Fibroblast of skin of abdomen (primary cell): ENCODE measurements at places on chromosomes 5 and 9.

DNA sequence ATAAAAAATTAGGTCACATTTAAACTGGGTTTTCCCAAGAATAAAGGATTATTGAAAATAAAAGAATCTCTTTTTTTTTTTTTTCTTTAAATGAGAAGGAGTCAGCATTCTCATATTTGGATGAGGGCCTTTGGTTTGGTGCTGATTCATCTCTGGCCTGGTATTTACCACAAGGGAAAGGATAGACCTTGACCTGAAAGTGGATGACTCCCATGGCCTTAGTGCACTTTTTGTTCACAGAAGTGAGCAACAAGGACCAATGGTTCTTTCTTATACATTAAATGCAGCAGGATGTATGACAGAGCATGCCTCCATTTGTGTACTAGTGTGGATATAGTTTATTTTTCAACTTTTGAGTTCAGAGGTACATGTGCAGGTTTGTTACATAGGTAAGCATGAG, 6.9 kb downstream of the YTHDC2 start:
- peak; percentile 41 for DNase-seq

- peak; percentile 52 for DNase-seq
Observed at GRCh38 chr5:159286420-159287035, 23.4 kb downstream of the UBLCP1 start.

DNA sequence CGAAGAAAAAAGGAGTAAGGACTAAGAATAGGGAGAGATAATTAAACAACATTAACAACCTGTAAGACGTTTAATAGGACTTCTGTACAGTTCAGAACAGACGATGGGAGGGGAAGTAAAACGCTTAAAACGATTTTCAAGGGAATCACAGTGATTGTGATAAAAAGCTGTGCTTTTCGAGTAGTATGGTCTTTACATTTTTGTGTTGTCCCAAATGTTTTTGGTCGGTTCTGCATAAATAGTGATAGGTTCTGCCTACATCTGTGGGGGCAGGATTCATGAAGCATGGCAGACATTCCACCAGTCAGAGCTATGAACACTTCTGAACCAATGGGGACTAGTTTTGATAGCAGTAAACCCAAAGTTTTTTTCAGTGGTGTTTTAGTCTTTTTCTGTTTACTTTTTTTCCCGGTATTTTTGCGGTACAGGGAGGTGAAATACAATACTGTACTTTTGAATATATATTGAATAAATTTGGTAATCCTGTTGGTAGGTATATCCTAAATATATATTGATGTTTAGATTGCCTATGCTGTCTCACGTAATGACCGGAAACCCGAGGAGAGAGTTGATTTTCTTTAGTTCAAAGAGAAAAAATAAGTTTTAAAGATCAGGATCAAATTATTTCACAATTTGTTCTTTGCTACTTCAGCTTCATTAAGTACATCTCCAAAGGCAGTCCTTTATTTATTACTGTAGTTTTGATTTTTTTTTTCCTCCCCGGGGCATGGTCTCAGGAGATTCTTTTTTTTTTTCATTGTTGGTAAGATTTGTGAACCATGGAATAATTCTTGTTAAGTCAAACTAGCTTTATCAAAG, 1.3 kb downstream of the ERBIN start:
- peak; percentile 44 for DNase-seq

DNA sequence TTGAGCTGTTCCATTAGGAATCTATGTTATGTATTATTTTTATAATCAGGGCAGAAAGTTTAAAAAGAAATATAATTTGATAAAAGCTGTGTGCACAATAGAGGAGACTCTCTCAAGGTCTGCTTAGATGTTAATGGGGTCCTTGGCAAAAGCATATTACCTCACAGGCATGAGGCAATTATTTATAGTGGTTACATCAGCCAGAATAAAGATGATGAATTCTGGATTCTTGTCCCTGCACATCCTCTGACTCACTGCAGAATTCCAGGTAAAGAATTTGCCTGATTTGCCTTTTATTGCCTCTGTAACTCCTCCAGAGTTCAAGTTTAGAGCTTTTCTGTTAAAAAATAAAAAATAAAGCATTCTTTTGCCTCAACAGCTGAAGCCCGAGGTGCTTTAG, 253.6 kb downstream of the MAST4 start:
- DNase-seq: peak; percentile 90

DNA sequence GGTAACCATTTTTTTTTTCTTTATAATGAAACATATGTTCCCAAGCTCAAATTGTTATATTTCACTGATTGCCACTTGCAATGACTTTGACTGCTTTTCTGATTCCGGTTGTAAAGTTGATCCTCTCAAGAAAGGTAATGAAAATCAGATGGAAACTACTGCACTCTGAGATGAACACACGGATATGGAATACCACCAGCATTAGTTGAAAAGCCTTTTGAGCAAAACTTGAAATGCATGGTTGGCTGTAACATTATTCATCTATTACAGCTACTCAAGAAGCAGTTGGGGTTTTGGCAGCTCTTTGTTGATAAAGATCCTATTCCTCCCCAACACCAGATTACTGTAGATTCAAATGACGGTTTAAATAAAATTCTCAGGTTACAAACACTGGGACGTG, 591.6 kb upstream of the DMAC1 start:
- DNase-seq: peak; percentile 74

DNA sequence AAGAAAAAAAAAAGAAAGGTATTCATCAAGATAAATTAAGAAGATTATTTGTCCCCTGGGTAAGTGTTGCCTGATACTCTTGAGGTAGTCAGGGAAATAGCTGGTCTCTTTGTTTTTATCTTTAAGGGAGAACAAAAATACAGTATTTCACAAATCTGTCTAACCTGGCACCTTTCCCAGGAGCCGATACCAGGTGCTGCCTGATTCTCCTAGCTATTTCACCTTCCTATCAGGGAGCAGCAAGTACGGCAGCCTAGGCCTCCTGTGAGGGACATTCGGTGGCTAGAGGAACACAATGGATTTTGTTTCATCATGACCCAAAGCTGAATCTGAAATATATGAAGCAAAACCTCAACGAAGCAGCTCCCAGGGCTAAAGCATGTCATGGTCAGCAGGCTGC, 86.0 kb downstream of the TARS1 start:
- no peak for DNase-seq

GRCh38 chr9:122151267-122151828, 8.2 kb downstream of the NDUFA8 start:
- DNase-seq: no peak

GRCh38 chr5:54469622-54470021, 14.1 kb downstream of the HSPB3 start:
- DNase-seq: no peak

DNA sequence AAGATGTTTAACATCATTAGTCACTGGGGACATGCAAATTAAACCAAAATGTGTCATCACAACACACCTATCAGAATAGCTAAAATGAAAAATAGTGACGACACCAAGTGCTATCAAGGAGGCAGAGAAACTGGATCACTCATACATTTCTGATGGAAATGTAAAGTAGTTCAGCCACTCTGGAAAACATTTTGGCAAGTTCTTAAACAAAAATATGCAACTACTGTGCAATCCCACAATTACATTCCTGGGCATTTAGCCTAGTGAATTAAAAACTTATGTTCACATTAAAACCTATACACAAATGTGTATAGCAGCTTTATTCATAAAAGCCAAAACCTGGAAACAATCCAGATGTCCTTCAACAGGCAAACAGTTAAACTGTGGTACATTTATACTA, 53.1 kb downstream of the SVEP1 start:
- DNase-seq: peak; percentile 97

GRCh38 chr9:83154087-83154736, 91.3 kb upstream of the RASEF start:
- peak; percentile 40 for DNase-seq

- no peak for DNase-seq
Observed at GRCh38 chr9:83508067-83508466, 30.1 kb downstream of the FRMD3 start.

DNA sequence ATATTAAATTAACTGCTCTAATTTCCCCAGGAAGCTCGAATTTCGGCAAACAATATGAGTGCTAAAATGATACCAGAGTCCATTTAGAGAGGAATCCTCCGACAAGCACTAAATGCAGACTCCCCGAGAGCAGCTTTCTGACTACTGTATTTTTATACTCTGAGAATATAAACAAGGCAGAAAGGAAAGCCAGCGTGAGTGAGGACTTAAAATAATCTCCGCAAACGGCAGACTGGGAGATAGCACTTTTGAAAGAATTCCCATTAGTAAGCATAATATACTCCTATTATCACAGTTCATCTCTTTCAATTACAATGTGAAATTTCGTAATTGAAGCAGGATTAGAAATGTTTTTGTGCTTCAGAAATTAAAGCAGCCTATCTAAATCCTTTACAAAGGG, 269.4 kb upstream of the PANK3 start:
- no peak for DNase-seq

DNA sequence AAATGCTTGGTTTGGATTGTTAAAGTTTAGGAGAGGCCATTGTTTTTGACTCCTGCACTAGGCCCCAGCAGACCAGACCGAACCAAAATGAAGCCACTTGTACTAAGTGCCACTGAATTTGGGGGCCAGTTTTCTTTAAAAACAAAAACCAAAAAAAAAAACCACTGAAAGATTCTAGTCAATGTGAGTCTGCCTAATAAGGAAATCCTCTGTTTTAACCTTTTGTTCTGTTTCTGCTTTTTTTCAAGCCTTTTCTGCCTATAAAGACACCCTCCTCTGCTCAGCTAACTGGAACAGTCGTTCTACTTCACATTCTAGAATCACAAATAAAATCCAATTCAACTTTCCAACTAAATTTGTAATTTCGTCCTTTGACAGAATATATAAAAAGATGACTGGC, 64.9 kb downstream of the SERINC5 start:
- DNase-seq: no peak

DNA sequence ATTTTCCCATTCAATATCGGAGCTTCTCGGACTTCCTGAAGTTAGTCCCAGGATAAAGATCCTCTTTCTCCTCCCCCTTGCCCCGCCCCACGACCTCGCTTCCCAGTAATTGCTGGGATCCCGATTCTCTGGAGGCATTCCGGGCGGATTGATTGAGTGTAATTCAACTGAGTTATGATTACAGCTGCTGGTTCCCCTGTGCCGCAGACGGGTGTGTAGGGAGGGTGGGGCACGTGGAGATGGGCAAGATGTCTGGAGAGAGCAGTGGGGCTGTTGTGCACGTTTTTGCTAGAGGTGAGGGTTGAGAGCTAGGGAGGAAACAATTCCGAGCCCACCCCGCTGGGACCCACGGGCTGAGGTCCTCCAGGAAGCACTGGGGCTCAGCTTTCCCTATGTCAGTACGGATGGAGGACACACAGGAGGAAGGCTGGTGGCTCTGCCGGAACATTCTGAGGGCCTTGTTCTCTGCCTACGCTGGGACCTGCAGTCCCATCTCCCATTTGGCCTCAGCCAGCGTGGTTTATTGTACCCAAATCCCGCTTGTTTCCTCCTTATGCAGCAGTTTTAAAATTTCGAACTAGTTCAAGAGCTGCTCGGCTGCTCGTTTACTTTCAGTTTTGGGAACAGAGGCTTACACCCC, 2.4 kb upstream of the DMRT2 start:
- no peak for DNase-seq

DNA sequence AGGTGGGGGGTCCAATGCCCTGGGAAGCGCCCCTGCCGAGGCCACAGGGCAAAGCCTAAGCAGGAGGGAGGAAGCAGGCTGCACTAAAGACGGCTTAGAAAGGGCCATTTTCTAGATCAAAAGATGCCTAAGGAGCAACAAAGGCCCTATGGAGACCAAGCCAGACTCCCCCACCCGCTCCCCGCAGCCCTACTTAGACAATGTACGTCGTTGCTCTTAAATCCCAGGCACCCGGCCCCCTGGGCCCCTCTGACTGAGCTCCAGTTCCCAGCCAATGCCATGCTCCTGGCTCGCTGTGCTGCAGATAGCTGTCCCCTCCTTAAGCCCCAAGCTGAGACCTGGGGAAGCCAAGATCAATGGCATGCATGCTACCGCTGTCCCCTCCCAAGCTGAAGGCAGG, 10.3 kb downstream of the IPPK start:
- DNase-seq: no peak

GRCh38 chr5:180977852-180978251, 10.8 kb upstream of the BTNL3 start:
- no peak for DNase-seq
